ENCODE measurements at places on chromosomes 4 and X. TPM values are rescaled to one million over a fixed set of nuclear protein-coding genes. Genes with fewer than 3 reads are reported as not detected.

GRCh38 chr4:37836838-37837440 is 10.5 kb downstream of the PGM2 start:
- DNase-seq: no peak

GRCh38 chr4:8033067-8033755 is 93.5 kb upstream of the AFAP1 start:
- DNase-seq: no peak

DNA sequence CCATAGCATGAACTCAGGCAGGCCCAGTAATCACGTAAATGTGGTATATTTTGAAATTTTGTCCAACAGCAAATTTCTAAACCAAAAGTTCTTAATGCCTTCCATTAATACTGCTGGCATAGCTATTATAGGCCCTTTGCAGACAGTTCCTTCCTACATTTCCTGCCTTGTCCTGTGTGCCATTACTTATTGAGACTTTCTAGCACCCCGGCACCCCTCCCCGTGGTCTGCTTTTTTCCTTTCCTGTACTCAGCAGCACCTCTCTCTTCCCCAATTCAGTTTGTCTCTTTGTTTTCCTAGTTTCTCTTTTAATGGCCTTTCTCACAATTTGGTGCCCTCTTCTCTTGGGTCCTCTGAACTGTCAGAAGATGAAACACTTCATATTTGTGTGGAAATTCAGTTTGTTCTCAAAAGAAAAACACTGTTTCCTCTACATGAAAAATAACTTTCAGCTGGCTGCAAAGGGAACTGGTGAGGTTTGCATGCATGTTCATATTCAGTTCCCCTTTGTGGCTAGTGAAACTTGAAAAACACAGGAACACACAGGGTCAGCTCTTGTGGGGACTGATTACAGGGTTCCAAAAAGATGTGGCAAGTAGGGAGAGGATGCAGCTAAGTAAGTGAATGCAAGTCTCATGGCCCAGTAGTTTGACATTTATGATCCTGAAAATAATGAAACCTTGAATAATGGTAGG is 17.1 kb downstream of the GPR34 start:
- no peak for DNase-seq

DNA sequence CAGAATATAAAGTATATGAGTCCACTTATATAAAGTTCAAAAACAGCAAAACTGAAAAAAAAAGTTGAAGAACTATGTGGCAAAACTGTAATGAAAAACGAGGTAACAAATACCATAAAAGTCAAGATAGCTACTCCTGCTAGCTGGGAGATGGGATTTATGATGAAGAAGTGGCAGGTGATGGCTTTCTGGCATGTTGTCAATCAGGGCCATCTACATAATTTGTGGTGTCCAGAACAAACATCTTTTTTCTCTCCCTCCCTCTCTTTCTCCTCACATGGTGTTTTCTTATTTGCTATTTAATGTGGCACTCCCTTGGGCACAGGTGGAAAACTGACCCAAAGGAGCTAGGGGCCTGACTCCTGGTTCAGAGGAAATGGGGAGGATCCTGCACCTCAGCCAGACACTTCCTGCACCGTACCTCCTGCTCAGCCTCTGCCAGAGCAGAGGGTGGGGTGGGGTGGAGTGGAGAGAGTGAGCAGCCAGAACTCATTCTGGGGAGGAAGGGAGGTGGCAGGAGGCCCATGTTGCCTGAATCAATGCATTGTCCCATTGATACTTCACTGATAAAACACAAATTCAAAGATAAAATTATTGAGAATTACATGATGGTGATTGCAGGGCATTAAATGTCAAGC is 5.3 kb upstream of the SAP30 start:
- no peak for DNase-seq

DNA sequence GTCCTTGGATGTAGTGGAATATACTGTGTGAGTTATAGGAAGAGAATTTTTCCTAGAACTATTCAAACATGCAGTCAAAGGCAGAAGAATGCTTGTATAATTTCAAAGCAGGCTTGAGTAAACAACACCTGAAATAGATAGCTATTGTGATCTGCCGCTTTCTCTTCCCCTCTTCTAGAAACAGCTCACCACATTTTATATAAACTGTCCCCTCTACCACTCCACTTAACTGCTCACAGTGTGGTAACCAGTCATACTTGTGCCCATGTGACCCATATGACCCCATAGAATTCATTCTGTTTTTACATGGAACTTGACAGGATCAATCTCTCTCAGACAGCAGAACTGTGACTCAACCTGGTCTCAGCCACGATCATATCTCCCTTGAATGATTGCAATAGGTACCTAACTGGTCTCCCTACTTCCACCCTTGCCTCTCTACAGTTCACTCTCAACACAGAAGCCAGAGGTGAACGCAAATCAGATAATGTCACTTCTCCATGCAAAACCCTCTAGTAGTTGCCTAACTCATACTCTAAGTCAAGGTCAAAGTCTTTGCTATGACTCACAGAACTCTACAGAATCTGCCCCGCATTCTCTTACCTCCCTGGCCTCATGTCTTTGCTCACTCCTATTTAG is 85.6 kb upstream of the EFHC2 start:
- peak; percentile 9 for DNase-seq

GRCh38 chr4:21728304-21728703 is 220.3 kb downstream of the KCNIP4 start:
- DNase-seq: no peak

GRCh38 chr4:60581919-60582536 is 618.1 kb upstream of the ADGRL3 start:
- no peak for DNase-seq

GRCh38 chrX:426881-427280 is 40.2 kb upstream of the PPP2R3B start:
- DNase-seq: no peak

DNA sequence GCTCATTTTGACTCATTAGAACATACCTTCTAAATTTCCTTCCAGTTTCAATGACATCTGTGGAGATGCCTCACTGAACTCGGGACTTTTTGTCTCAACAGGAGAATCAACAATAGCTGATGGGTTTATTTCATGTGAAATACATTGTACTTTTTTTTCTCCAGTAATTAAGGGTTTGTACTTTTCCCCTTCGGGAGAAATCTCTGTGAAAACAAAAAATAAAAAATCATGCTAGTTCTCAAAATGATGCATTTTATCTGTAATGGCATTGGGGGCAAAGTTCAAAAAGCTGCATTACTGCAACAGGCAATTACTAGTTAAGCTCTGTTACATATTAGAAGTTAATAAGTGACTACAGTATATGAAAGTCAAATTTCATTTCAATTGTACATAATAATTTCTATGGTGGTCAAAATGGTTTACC is 167.3 kb upstream of the SH3RF1 start:
- no peak for DNase-seq

- DNase-seq: no peak
These were observed 6.1 kb downstream of the FGF2 start for GRCh38 chr4:122832732-122833131.

DNA sequence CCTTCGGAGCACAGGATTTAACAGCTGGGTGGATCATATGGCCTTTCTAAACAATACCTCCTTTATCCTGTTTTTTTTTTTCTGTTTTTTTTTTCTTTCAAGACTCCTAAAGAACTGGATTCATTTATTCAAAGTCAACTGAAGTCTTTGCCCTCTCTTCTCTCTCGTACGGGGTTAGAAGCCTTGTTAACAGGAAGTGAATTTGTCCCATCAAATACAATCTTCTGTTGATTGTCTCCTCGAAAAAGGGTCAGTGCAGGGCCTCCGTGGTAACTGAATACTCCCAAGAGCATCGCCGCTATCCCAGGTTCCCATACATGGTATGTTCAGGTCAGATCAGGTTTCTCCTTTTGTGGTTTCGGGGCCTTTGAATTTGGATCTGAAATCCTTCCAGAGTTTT is 1.8 kb upstream of the TMEM128 start:
- DNase-seq: no peak

DNA sequence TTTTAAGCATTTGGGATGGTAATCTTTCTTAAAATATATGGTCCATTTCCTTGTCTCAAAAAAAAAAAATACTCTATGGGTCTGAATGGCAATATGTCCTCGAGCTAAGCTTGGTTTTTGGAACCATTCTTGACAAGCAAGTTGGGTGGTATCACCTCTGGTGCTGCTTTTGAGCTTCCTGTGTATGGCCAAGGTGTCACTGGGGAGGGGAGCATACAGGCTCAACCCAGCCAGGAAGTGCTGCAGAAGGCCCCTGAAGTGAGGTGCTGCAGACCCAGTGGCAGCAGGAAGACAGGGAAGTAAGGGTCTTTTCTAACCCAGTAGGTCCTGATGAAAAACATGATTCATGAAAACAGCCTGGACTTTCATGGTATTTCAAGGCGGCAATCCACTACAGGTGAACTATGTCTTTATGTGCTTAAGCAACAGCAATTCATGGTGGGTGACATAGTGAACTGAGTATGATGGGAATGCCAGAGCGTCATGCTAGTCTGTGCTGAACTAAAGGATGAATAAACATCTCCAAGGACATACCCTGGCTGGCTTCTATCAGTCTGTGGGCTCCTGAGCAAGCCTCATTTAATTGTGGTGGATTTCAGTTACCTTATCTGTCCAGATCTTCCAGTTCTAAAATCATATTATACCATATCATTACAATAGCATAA is 15.1 kb downstream of the TRAPPC2 start:
- no peak for DNase-seq

- no peak for DNase-seq
These were observed 323 bp downstream of the PDE6B start for GRCh38 chr4:625631-626161.

DNA sequence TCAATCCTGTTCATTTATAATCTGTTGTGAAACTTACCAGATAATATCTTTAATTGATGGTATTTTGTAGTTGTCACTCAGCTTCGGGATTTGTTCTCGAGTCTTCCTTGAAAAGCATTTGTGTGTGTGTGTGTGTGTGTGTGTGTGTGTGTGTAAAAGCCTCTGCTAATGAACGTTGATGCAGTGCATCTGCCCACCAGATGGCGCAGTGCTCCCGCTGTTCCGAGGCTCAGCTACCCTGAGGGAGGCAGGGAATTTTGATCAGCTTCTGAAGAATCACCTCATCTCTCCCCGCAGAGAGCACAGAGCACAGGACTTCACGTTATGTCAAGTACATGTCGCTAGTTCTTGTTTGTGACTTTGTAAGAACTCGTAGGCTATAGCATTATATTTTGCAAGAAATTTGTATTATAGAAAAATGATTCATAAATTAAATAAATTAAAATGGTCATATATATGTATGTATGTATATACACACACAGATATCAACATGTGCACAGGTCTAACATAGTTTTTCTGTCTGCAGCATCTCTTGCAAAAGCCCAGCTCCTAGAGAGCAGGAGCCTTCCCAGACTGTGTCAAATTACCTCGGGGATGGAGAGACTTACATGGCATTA is 316.7 kb upstream of the IGFBP7 start:
- peak; percentile 72 for DNase-seq

GRCh38 chr4:147924604-147925412 is 192.9 kb downstream of the ARHGAP10 start:
- DNase-seq: peak; percentile 26

GRCh38 chr4:171929477-171929876 is 116.3 kb downstream of the GALNTL6 start:
- DNase-seq: no peak

DNA sequence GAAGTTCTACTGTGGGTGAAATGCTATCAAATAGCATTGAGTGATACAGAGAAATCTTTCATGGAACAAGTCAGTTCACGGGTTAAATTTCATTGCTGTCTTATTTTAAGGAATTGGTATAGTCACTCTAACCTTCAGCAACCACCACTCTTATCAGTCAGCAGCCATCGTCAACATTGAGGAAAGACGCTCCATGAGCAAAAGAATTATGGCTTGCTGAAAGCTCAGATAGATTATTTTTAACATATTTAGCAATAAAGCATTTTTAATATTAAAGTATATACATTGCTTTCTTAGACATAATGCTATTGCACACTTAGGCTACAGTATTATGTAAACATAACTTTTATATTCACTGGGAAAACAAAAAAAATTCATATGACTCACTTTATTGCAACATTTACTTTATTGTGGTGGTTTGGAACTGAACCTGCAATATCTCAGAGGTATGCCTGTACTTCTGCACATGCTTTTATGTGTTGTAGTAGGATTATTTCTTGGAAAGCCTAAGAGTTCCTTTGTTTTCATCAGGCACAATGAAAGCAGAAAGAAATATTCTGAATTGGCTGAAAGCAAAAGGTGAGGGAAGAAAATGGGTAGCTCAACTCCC is 586.7 kb downstream of the GBA3 start:
- no peak for DNase-seq

GRCh38 chr4:185110375-185110823 is 32.7 kb upstream of the SLC25A4 start:
- no peak for DNase-seq

- DNase-seq: peak; percentile 81
These were observed 43.1 kb upstream of the LSM6 start for GRCh38 chr4:146132445-146132844.

GRCh38 chr4:99447079-99447478 is 11.9 kb upstream of the ADH7 start:
- peak; percentile 30 for DNase-seq

DNA sequence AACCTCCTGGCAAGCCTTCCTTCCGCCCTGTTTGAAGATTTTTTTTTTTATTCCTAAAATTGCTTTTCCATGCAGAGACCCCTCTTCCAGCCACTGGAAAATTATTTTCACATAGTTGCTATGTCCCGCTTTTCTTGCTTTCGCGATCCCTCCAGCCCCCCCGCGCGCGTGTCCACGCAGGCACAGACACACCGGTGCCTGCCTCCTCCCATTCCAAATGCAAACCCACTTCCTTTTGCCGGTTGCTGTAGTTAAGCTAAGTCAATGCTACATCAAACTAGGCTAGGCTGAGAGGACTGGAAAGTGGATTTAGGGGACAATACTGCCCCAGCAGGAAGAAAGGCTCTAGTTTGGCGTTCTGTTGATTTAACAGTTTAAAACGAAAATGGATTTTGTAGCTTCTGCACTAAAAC is 111.0 kb downstream of the DHX15 start:
- DNase-seq: peak; percentile 6

DNA sequence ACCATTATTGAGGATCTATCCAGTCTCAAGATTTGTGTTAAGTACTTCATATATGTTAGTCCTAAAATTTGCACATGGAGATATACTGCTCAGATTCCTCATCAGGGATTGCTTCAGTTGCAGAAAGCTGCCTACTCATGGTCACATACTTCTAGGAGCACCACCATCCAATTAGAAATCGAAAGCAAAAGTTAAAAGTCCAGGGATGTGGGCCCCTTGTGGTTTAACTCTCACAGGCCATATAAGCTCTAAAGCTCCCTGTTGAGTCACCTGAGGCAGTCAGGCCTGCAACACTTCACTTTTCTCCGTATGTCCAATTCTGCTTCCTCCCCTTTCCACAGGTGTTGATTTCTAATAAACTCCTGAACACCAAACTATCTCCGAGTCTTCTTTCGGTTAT is 84.2 kb downstream of the CNOT6L start:
- peak; percentile 58 for DNase-seq

The HUWE1 gene
- 554 TPM for total RNA-seq

The HSFX2 gene
- total RNA-seq: not detected

The PABPC5 gene
- not detected for total RNA-seq

The TRPC5OS gene
- not detected for total RNA-seq

The TBC1D8B gene
- 0.82 TPM for total RNA-seq

The DSPP gene
- not detected for total RNA-seq

The NEXMIF gene
- total RNA-seq: 0.37 TPM

The FAM149A gene
- 0.44 TPM for total RNA-seq

The DNAJB14 gene
- 29.9 TPM for total RNA-seq

The SSX2 gene
- not detected for total RNA-seq

The ADH6 gene
- not detected for total RNA-seq

All from activated CD4-positive, alpha-beta T cell treated with anti-CD3 and anti-CD28 coated beads for 36 hours (primary cell).